NCI-H2029 treated with DMSO at 0.1 percent for 48 hours (cell line): ENCODE measurements at places on chromosomes 13 and 19.

- no peak for DNase-seq
These were observed 2.6 kb upstream of the HAUS5 start for GRCh38 chr19:35609851-35610353.

DNA sequence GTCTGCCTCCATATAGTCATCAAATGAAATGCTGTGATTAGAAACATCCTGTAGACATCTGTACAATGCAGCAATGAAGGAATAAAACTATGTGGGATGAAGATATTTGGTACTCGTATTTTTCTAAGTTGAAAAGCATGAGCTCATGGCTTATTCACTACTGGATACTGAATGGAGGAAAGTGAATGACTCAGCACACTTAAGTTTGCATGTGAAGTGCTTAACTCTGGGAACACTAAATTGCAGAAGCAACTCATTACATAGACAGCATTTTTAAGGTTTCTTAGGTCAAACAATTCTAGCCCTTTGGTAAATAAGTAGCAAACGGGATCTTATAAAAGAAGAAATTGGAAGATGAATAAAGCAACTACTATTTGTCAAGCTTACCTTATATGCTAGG is 429.0 kb upstream of the MIR17HG start:
- DNase-seq, result no peak

- no peak for DNase-seq
These were observed 41.8 kb downstream of the EFNB2 start for GRCh38 chr13:106493533-106494220.

- no peak for DNase-seq
These were observed 731.8 kb upstream of the ARGLU1 start for GRCh38 chr13:107299717-107300116.

DNA sequence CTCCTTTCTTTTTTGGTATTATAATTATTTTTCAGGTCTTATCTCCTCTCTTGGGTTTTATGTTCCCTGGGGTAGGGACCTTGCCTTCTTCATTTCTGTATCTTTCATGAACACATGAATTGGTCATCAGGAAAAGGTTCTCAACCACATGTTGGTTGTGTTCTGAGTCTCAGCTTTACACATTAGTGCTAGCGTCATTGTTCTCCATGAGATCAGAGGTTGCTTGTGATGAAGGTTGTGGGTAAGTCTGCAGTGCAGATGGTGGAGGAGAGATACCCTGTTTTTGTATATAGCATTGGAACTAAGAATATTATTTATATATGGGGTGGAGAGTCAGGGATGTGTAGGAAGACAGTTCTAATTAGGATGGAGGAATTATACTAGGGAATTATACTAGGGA is 24.5 kb upstream of the CEACAM8 start:
- DNase-seq, result no peak

DNA sequence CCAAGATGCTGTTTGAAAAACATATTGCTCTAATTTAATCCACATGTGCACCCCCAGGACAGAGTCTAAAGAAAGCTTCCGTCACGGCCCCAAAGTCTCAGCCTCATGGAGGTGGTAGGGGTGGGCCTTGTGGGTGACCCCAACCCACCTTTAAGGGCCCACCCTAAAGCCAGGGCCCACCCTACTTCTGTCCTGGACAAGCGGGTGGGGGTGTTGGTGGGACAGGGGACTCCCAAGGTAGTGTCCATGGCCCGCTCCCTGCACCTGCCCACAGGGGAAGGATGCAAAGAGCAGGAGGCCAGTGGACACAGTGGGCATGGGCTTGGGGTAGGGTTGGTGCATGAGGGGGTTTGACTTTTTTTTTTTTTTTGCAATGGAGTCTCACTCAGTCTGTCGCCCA is 66.8 kb downstream of the KCTD15 start:
- DNase-seq, result no peak

DNA sequence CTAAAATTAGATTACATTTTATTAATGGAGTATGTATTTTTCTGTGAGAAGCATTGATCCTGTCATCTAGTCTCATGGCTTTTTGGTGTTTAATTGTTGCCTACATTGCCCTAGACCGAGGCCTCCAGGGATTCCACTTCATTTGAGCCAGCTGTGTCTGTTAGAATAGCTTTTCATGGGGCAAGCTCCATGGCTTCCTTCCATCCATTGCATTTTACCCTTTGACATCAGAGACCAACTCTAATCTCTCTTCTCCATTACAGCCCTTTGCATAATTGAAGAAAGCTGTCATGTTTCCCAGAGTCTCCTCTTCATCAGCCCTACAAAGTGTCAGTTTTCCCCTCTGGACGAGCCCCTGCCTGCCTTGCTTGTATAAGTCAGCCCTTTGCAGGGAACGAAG is 70.6 kb downstream of the MTUS2 start:
- no peak for DNase-seq

- no peak for DNase-seq
These were observed 2.3 kb downstream of the SOX1 start for GRCh38 chr13:112069061-112069844.

GRCh38 chr13:35479706-35480105 is 3.2 kb upstream of the MAB21L1 start:
- DNase-seq, result no peak

DNA sequence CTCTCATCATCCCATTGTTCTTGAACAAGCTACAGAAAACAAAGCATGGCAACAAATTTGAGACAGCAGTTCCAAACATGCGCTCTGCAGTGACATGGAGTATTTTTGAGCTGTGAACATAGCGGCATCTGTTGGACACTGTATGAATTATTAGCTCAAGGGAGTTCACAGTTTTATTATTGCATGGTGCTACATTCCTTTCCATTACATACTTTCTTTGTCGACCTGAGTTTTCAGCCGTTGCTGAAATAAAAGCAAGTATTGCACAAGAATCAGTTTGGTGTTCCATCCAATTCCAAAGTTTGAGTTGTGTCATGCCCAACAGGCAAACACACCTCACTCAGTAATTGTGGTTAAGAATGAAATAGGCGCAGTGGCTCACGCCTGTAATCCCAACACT is 30.1 kb upstream of the METTL21C start:
- DNase-seq, result no peak
